ENCODE measurements at places on chromosomes 5 and 9.

GRCh38 chr5:140165101-140165922, 9.7 kb upstream of the CYSTM1 start:
- no peak for DNase-seq

GRCh38 chr5:157476702-157477408, 16.8 kb downstream of the NIPAL4 start:
- DNase-seq = no peak

- peak; percentile 13 for DNase-seq
Measured at GRCh38 chr5:82793808-82794419, 283.3 kb downstream of the TMEM167A start.

- no peak for DNase-seq
Measured at GRCh38 chr9:125472926-125473701, 211.5 kb downstream of the GAPVD1 start.

DNA sequence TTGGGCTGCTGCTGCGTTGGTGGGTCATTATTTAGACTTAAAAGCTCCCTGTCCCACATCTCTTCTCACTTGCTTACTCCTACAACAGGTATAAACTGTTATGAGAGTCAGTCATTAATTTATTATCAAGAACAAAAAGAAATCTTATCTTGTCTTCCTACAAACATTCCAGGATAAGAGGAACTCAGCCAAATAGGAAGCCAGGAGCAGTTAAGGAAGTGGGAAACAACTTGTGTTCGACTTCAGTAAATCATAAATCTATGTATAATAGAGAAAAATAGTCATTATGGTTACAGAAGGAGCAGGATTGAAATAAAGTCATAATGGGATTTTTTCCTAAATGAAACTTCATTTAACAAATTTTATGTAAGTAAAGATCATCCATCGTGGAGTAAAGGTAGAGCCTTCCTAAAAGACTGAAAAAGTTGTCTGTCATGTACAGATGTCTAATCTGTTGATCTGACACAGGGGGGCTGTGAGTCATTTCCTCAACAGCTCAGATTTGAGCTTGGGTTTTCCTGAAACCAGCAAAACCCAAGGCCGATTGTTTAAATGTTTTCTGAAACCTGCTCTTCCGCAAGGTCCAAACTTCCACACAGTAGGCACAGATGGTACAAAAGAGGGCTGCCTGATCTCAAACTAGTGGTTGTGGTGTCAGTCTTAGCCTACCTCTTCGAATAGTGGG, 25.3 kb upstream of the LRRTM2 start:
- DNase-seq = no peak

GRCh38 chr5:168992687-168993086, 308.3 kb downstream of the SLIT3 start:
- DNase-seq = no peak
